ENCODE measurements at places on chromosomes 1 and 21. TPM values are rescaled to one million over a fixed set of nuclear protein-coding genes. Genes with fewer than 3 reads are reported as not detected.

The GPR153 gene
- 6.6 TPM for total RNA-seq

The GRIK1 gene
- 1.3 TPM for total RNA-seq

DNA sequence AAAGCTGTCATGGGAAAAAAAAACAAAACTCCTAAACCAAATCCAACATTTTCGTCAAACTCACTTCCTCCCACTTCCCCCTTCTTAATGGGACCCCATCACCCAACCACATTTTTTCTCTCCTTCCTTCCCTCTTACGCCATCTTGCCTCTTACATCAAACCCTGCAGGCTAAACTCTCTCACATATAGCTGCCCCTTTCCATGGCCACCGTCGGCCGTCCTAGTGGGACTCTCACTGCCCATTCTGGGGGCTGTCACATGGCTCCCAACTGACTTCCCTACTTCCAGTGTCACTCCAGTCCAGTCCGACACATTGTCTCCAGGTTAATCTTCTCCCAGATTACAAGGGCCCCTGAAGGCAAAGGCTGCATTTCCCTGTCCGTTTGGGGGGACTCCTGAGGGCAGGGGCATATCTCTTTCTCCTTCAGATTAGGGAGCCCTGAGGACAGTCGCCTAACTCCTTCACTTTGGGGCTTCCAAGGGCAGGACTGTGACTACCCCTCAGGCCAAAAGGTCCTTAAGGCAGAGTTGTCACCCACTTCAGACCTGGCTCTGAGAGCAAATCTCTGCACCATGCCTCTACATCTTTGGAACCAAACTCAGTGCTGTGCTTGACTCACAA, 658 bp downstream of the UBXN11 start:
- H3K4me3 ChIP-seq: peak overlapping the region; percentile 44
- H3K4me1 ChIP-seq: peaks cover 8% of the 10 kb centered on the region
- DNase-seq: no peak
- no peaks in the 10 kb centered on the region for H3K36me3 ChIP-seq
- peak overlapping the region; percentile 56 for H3K27ac ChIP-seq

GRCh38 chr1:244163861-244164510, 112.9 kb downstream of the ZBTB18 start:
- DNase-seq: no peak
- H3K36me3 ChIP-seq: no peaks in the 10 kb centered on the region
- peak overlapping the region; percentile 46 for H3K27ac ChIP-seq
- no peak overlapping the region for H3K4me3 ChIP-seq

DNA sequence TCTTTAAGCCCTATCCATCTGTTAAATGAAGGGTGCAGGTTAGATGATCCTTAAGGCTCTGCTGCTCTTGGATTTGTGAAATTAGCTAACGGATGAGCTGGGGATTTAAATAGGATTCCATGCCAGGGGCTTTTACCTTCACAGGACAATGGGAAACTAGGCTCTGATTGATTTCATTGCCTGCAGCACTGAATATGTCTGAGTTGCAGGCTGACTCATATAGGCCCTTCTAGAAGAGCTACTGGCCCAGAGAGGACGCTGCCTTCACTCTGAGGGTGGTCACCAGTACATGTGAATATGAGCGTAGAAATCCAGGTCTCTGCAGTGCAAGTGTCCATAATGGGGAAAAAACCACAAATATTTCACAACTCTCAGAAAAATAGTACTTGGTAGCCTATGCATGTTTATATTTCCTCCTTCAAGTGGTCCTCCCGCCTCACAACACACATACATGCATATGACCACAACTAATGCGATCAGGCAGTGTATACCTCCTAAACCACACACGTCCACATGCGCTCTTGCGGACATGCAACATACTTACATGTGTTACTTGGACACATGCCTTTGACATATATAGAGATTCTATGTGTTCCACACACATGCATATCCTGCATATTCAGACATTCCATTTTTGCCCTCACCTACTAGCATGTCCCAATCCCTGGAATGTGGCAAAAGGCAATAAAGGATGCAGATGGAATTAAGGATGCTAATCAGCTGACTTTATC, 233.8 kb upstream of the JUN start:
- no peaks in the 10 kb centered on the region for H3K4me1 ChIP-seq
- no peak for DNase-seq
- H3K36me3 ChIP-seq: no peaks in the 10 kb centered on the region
- H3K27me3 ChIP-seq: no peaks in the 10 kb centered on the region

The STYXL2 gene
- 0.16 TPM for total RNA-seq

The IFI44L gene
- 7.8 TPM for total RNA-seq

DNA sequence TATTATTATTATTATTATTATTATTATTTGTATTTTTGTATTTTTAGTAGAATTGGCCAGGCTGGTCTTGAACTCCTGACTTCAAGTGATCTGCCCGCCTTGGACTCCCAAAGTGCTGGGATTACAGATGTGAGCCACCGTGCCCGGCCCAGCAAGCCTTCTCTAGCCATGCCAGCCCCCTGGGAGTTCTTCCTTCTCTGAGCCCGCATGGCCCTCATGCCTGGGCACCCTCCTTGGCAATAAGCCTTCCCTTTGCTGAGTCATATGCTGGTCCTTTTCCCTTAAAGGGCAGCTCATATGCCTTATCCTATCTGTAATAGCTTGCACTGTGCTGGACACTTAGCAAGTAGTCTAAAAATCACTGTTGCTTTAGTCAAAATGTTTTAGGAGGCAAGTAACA, 8.5 kb upstream of the NBL1 start:
- no peaks in the 10 kb centered on the region for H3K36me3 ChIP-seq
- H3K27me3 ChIP-seq: no peaks in the 10 kb centered on the region
- no peak for DNase-seq
- H3K4me3 ChIP-seq: no peak overlapping the region
- no peak overlapping the region for H3K27ac ChIP-seq

DNA sequence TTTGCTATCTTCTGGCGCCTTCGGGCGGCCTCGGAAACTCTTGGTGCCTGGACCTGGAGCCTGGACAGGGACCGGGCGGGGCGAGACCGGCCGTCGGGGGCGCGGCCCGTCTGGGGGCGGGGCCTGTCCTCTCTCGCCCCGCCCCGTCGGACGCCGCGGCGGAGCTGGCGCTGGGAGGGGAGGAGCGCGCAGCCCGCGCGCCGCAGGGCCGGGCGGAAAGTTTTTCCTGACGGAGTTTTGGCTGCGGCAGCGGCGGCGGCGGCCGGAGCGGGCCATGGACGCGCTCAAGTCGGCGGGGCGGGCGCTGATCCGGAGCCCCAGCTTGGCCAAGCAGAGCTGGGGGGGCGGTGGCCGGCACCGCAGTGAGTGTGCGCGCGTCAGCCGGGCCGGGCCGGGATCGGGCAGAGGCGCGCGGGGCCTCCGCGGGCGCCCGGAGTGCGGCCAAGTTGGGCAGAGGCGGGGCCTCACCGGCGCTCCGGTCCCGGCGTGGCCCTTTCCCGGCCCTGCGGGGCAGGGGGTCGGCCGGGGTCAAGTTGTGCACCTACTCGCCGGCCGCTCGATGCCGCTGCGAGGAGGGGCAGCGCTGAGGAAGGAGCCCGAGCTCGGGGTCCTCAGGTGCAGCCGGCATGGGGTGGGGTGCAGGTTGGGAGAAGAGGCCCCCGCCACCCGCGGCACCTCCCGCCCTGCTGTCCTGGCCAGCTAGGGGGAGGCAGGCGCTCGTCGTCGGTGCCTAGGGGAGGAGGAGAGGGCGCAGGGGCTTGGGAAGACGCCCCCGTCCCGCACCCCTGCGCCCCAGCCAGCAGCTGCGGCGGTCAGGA, at the start of gene LDLRAP1:
LDLRAP1 (plus strand) TSS at position 182 of the 818 bp plus-strand sequence; CDS start at position 275, 93 bp downstream.
- peak within 1 kb of the TSS; percentile 93 for H3K27ac ChIP-seq
- no peaks in the 10 kb centered on the region for H3K36me3 ChIP-seq
- no peaks in the 10 kb centered on the region for H3K27me3 ChIP-seq

DNA sequence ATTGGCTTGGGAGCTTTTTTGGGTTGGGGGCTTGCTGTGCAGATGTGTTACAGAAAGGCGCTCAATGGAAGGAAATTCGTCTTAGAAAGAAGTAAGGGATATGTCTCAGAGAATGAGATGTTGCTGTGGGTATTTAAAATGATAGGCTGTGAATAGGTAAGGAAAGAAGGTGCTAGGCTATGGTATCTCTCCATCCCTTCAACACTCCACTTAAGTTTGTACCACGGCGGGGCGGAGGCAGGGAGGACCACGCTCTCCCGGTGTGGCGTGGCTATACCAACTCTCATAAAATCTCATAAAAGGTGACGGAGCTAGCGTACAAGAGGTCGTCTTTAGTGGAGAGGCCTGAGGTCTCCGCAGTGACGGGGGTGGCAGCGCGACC, 305 bp upstream of the RPS6KC1 start:
- H3K4me3 ChIP-seq: peak overlapping the region; percentile 96
- H3K4me1 ChIP-seq: no peaks in the 10 kb centered on the region
- no peak for DNase-seq
- H3K27me3 ChIP-seq: peaks cover 11% of the 10 kb centered on the region
- H3K36me3 ChIP-seq: no peaks in the 10 kb centered on the region
- peak overlapping the region; percentile 81 for H3K27ac ChIP-seq

GRCh38 chr1:183033205-183033604, 10.0 kb downstream of the LAMC1 start:
- H3K4me3 ChIP-seq: no peak overlapping the region
- H3K4me1 ChIP-seq: no peaks in the 10 kb centered on the region

DNA sequence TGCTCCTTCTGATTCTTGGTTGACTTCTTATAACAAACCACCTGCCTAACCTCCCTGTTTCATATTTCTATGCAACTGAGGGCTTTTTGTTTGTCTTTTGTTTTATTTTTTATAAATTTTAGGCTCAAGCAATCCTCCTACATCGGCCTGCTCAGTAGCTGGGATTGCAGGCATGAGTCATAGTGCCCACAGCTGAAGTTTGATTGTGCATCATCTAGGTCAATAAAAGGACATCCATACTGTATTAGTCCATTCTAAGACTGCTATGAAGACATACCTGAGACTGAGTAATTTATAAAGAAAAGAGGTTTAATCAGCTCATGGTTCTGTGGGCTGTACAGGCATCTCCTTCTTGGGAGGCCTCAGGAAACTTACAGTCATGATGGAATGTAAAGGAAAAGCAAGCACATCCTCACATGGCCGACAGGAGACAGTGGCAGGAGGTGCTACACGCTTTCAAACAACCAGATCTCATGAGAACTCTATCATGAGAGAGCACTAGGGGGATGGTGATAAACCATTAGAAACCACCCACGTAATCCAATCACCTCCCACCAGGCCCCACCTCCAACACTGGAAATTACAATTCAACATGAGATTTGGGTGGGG, 285.0 kb downstream of the SIPA1L2 start:
- no peaks in the 10 kb centered on the region for H3K36me3 ChIP-seq
- no peaks in the 10 kb centered on the region for H3K4me1 ChIP-seq
- no peak overlapping the region for H3K27ac ChIP-seq
- no peak overlapping the region for H3K4me3 ChIP-seq
- no peaks in the 10 kb centered on the region for H3K27me3 ChIP-seq
- DNase-seq: no peak

GRCh38 chr1:914891-915280, 8.8 kb upstream of the SAMD11 start:
- no peaks in the 10 kb centered on the region for H3K4me1 ChIP-seq
- no peak overlapping the region for H3K4me3 ChIP-seq
- no peak overlapping the region for H3K27ac ChIP-seq
- no peak for DNase-seq

The PLA2G5 gene
- total RNA-seq: 9.4 TPM

The CD34 gene
- 80.6 TPM for total RNA-seq

- peak overlapping the region; percentile 74 for H3K27ac ChIP-seq
- peaks cover 9% of the 10 kb centered on the region for H3K4me1 ChIP-seq
- no peak for DNase-seq
- H3K4me3 ChIP-seq: no peak overlapping the region
These were observed 25.5 kb upstream of the GRHL3 start for GRCh38 chr1:24293392-24294227.

The FAM131C gene
- total RNA-seq: not detected

- H3K27me3 ChIP-seq: no peaks in the 10 kb centered on the region
- H3K27ac ChIP-seq: peak overlapping the region; percentile 99
- H3K36me3 ChIP-seq: no peaks in the 10 kb centered on the region
- DNase-seq: peak; percentile 80
- peaks cover 16% of the 10 kb centered on the region for H3K4me1 ChIP-seq
These were observed 10.2 kb downstream of the IRF2BP2 start for GRCh38 chr1:234599617-234600417.

The NES gene
- total RNA-seq: 9.9 TPM

DNA sequence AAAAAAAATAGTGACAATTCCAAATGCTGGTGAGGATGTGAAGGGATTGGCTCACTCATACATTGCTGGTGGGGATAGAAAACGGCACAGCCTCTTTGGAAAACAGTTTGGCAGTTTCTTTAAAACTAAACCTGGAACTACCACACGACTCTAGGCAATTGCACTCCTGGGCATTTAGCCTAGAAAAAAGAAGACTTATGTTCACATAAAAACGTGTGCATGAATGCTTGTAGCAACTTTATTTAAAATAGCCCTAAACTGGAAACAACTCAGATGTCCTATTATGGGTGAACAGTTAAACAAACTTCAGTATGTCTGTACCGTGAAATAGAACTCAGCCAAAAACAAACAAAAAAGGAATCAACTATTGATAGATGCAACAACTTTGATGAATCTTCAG, 9.4 kb upstream of the TMEM9 start:
- no peaks in the 10 kb centered on the region for H3K36me3 ChIP-seq
- H3K27me3 ChIP-seq: no peaks in the 10 kb centered on the region
- no peak overlapping the region for H3K27ac ChIP-seq
- DNase-seq: no peak
- no peak overlapping the region for H3K4me3 ChIP-seq

- no peaks in the 10 kb centered on the region for H3K36me3 ChIP-seq
- no peak overlapping the region for H3K27ac ChIP-seq
- DNase-seq: no peak
These were observed 1.3 kb downstream of the TAS1R2 start for GRCh38 chr1:18858070-18858688.

GRCh38 chr1:199353906-199354305, 673.6 kb upstream of the NR5A2 start:
- no peaks in the 10 kb centered on the region for H3K36me3 ChIP-seq
- no peak overlapping the region for H3K4me3 ChIP-seq
- no peak for DNase-seq

- H3K4me1 ChIP-seq: no peaks in the 10 kb centered on the region
- no peaks in the 10 kb centered on the region for H3K27me3 ChIP-seq
- no peak for DNase-seq
- no peaks in the 10 kb centered on the region for H3K36me3 ChIP-seq
- no peak overlapping the region for H3K27ac ChIP-seq
These were observed 18.8 kb downstream of the JUN start for GRCh38 chr1:58765006-58765405.

The HTR6 gene
- total RNA-seq: not detected

- peak overlapping the region; percentile 83 for H3K4me3 ChIP-seq
- H3K27ac ChIP-seq: peak overlapping the region; percentile 83
- H3K36me3 ChIP-seq: no peaks in the 10 kb centered on the region
- H3K4me1 ChIP-seq: peaks cover 23% of the 10 kb centered on the region
- peak; percentile 30 for DNase-seq
- H3K27me3 ChIP-seq: no peaks in the 10 kb centered on the region
These were observed 7.2 kb upstream of the COL6A1 start for GRCh38 chr21:45974073-45975019.

- no peaks in the 10 kb centered on the region for H3K27me3 ChIP-seq
- H3K27ac ChIP-seq: no peak overlapping the region
- no peak overlapping the region for H3K4me3 ChIP-seq
- DNase-seq: no peak
- no peaks in the 10 kb centered on the region for H3K4me1 ChIP-seq
These were observed 160.7 kb downstream of the HHIPL2 start for GRCh38 chr1:222387007-222387814.

GRCh38 chr1:12615865-12616708, 1.9 kb downstream of the DHRS3 start:
- no peaks in the 10 kb centered on the region for H3K36me3 ChIP-seq
- peak overlapping the region; percentile 97 for H3K27ac ChIP-seq
- H3K4me1 ChIP-seq: peaks cover 23% of the 10 kb centered on the region
- H3K27me3 ChIP-seq: no peaks in the 10 kb centered on the region
- DNase-seq: no peak

The MMP23B gene
- 7.5 TPM for total RNA-seq

The FCAMR gene
- not detected for total RNA-seq

The DOP1B gene
- total RNA-seq: 11.5 TPM

Data from breast epithelium (tissue), 4 donors.